Activated CD4-positive, alpha-beta T cell treated with anti-CD3 and anti-CD28 coated beads, Interleukin-2, amount 10 ng/mL, durations not matched to agents 24 days and 14 days (primary cell): ENCODE measurements at places on chromosomes 7 and 10. TPM values are rescaled to one million over a fixed set of nuclear protein-coding genes. Genes with fewer than 3 reads are reported as not detected.

DNA sequence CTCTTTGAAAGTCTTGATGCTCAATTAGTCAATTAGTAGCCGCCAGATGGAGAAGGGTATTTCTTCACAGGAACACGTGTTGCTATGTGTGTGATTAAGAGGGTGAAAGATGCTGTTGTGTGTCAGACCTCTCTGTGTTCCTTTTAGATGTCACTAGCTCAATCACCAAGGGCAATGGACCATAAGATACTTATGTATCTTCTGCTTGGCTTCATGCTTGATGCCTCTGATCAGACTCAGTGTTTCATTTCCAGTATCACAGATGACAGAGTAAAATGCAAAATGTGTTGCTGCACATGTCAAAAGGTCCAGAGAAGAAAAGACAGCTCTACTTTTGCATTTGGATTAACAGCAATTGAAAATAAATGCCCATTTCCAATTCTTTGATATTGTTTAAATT is 865.9 kb downstream of the CNTNAP2 start:
- no peak overlapping the region for H3K4me3 ChIP-seq
- no peak overlapping the region for H3K27ac ChIP-seq
- DNase-seq, result no peak
- H3K27me3 ChIP-seq, result no peaks in the 10 kb centered on the region
- no peaks in the 10 kb centered on the region for H3K4me1 ChIP-seq

DNA sequence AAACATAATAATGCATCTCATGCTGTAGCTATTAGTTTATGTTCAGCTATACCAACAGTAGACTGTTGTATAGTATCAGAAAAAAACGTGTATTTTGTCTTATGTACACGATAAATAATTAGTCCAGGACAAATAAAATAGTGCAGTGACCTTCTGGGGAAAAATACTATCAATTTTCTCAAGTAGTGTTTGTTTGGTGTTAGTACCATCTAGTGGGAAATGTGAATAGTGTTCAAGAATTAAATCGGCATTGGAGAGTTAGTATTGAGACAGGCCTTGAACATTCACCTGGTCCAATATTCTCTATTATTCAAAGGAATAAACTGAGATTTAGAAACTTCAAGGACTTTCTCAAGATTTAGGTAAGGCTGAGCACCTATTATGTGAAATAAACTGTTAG is 21.7 kb upstream of the OR2A5 start:
- no peak overlapping the region for H3K4me3 ChIP-seq
- H3K27ac ChIP-seq, result no peak overlapping the region
- H3K4me1 ChIP-seq, result peaks cover 2% of the 10 kb centered on the region
- peaks cover 6% of the 10 kb centered on the region for H3K27me3 ChIP-seq
- no peak for DNase-seq

- no peak overlapping the region for H3K4me3 ChIP-seq
- no peak overlapping the region for H3K27ac ChIP-seq
- no peak for DNase-seq
These were observed 47.1 kb downstream of the PAPSS2 start for GRCh38 chr10:87706731-87707130.

Gene CFTR
- not detected in 2 replicates for total RNA-seq

Gene TMEM184A
- not detected in 2 replicates for total RNA-seq

DNA sequence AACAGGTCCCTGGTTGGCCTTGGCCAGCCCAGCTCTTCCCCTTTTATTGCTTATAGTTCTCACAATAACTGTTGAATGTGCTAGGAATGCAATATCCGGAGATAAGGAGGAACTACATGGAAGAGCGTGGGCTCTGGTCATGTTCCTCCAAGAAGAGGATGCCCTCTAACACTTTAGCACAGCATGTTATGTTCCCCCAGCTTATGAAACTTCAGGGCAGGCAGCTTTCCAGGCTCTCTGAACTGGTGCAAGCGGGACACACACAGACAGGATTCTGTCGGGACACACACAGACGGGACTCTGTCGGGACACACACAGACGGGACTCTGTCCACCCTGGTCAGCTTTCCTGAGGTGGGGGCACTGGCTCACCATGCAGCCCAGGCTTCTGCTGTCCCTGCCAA is 141.6 kb downstream of the PKD1L1 start:
- no peaks in the 10 kb centered on the region for H3K36me3 ChIP-seq
- no peak overlapping the region for H3K27ac ChIP-seq
- peaks cover 4% of the 10 kb centered on the region for H3K27me3 ChIP-seq
- H3K4me3 ChIP-seq, result no peak overlapping the region
- H3K4me1 ChIP-seq, result no peaks in the 10 kb centered on the region
- no peak for DNase-seq

Gene GNAT3
- not detected in 2 replicates for total RNA-seq

DNA sequence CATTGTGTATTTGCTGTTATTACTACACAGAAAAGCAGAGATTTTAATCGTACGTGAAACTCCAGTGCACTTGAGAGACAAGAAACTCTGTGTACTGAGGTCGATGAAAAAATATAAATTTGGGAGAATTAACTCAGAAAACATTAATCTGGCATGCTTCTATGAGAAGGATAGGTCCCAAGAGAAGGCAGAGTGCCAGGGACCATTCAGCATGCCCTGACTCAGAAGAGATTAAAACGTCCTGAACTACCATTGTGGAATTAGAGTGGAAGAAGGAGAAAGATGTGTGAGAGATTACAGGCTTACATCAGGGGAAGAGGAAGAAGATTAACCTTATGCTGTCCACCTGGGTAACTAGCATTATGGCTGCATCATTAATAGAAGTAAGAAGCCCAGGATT is 72.4 kb downstream of the REEP3 start:
- no peak overlapping the region for H3K4me3 ChIP-seq
- DNase-seq, result no peak
- H3K27me3 ChIP-seq, result no peaks in the 10 kb centered on the region
- H3K27ac ChIP-seq, result no peak overlapping the region
- peaks cover 5% of the 10 kb centered on the region for H3K4me1 ChIP-seq
- H3K36me3 ChIP-seq, result peaks cover 24% of the 10 kb centered on the region

DNA sequence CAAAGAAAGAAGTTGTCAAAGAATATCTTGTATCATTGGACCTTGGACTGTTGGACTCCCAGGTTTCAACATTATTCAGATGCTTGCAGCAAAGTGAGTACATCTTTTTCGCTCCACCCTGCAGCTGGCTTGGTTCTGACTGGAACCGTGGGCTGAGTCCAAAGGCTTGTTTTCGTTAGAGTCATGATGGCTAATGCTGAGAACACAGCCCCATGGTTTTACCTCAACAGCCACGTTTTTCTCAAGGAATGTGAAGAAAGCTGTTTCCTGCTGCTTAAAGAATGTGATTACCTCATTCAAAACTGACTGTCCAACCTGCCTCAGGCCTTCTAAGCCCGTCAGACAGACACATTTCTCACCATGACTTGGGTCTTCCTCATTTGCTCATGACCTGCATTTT is 69.5 kb downstream of the STEAP1B start:
- peaks cover 3% of the 10 kb centered on the region for H3K27me3 ChIP-seq
- H3K36me3 ChIP-seq, result no peaks in the 10 kb centered on the region
- peaks cover 3% of the 10 kb centered on the region for H3K4me1 ChIP-seq

GRCh38 chr10:21020545-21020944 is 123.4 kb upstream of the NEBL start:
- no peak overlapping the region for H3K4me3 ChIP-seq
- H3K27me3 ChIP-seq, result no peaks in the 10 kb centered on the region
- H3K27ac ChIP-seq, result no peak overlapping the region
- DNase-seq, result peak; percentile 60
- no peaks in the 10 kb centered on the region for H3K4me1 ChIP-seq

DNA sequence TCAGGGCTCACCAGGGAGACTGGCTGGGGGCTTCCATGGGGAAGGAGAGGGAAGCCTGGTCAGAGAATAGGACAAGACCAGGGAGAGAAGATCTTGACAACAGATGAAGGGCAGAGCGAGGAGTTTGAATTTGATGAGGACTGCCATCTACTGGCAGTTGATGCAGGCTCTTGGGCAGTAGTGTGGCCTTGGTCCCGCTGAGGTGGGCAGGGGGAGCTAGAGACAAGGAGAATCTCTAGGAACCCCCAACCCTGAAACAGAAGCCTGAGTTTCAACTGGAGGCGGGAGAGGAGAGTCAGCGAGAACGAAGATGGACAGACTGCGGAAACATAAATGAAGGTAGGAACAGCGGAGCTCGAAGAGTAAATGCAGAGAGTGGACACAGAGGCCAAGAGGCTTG is 81.0 kb downstream of the PPP1R3C start:
- H3K4me1 ChIP-seq, result no peaks in the 10 kb centered on the region
- H3K36me3 ChIP-seq, result no peaks in the 10 kb centered on the region

Gene SORBS1
- total RNA-seq, result 0.66 and 0.77 TPM in 2 replicates

Gene NEUROD6
- total RNA-seq, result not detected in 2 replicates

DNA sequence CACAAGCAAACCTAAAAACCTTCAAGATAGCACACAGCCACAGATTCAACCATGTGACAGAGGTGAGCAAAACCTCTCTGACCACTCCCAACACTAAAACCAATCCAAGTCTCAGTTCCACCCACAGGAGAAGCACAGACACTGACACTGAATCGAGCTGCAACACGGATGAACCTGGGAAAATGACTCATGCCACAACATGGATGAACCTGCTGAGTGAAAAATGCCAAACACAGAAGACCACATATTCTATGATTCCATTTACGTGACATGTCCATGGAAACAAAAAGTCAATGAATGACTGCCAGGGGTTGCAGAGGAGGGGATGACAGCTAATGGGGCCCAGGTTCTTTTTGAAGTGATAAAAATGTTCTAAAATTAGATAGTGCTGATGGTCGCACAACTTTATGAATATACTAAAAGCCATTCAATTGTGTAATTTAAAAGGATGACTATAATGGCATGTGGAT is 22.0 kb downstream of the CYTH3 start:
- no peaks in the 10 kb centered on the region for H3K36me3 ChIP-seq
- H3K4me1 ChIP-seq, result peaks cover 4% of the 10 kb centered on the region
- DNase-seq, result no peak
- H3K27ac ChIP-seq, result no peak overlapping the region
- H3K4me3 ChIP-seq, result no peak overlapping the region
- H3K27me3 ChIP-seq, result peaks cover 68% of the 10 kb centered on the region
